PC-3 (cell line): ENCODE measurements at places on chromosomes 11 and 22. TPM values are rescaled to one million over a fixed set of nuclear protein-coding genes. Genes with fewer than 3 reads are reported as not detected.

OR52N5 gene
- not detected in 2 replicates for total RNA-seq

RIN1 gene
- 41.2 and 71.8 TPM in 2 replicates for total RNA-seq

TRPM5 gene
- 0.06 TPM in 1 of 2 replicates, not detected in the other for total RNA-seq

CNGA4 gene
- total RNA-seq = 0.51 TPM in 1 of 2 replicates, not detected in the other

TIMP3 gene
- 0.12 TPM in 1 of 2 replicates, not detected in the other for total RNA-seq

HBG1 gene
- not detected in 2 replicates for total RNA-seq

CDCA5 gene
- total RNA-seq = 67.1 and 73.4 TPM in 2 replicates

FZD4 gene
- 17.3 and 17.7 TPM in 2 replicates for total RNA-seq

SLN gene
- 0.40 TPM in 1 of 2 replicates, not detected in the other for total RNA-seq

NRIP3 gene
- total RNA-seq = not detected in 2 replicates

CDC42BPG gene
- 14.5 and 30.5 TPM in 2 replicates for total RNA-seq

OR2AG1 gene
- not detected in 2 replicates for total RNA-seq

OR52E4 gene
- not detected in 2 replicates for total RNA-seq

FOLR3 gene
- total RNA-seq = not detected in 2 replicates

DBX1 gene
- not detected in 2 replicates for total RNA-seq

DNA sequence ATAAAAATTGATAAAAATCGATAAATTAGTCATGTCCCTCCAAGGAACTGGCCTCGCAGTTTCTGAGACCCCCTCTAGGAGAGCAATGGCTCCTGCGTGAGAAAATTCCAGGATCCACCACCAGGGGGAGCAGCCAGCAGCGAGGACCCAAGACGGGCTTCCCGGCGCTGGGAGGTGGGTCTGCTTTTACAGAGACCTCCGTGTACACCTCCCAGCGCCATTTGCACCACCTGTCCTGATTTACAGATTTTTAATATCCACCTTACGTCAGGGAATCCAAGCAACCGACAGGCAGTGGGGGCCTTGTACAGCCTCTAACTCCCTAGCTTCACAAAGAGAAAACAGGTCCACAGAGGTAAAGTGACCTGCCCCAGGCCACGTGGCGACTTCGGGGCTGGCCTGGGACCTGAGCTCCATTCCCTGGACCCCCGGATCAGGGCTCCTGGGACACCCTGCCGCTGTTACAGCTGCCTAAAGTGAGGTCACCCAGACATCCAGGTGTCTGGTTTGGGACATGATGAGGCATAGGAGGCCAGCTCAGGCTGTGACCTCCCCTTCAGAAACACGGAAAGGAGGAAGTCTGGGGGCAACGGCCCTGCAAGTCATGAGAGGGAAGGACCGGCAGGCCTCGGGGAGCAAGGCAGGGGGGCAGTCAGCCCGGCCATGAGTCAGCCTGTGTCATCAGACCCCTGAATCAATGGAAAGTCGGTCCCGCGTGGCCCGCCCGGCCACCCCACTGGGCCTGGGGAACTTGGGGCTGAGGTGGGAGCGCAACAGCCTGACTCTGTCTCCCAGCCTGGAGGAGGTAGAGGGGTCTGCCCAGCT is 3.5 kb downstream of the OSM start:
- no peaks in the 10 kb centered on the region for H3K36me3 ChIP-seq
- peak overlapping the region; percentile 45; the same call in 1 of the 2 replicates for H3K4me3 ChIP-seq
- H3K4me1 ChIP-seq = peaks cover 15% of the 10 kb centered on the region
- no peak overlapping the region; the same call in 1 of the 2 replicates for H3K27ac ChIP-seq

DNA sequence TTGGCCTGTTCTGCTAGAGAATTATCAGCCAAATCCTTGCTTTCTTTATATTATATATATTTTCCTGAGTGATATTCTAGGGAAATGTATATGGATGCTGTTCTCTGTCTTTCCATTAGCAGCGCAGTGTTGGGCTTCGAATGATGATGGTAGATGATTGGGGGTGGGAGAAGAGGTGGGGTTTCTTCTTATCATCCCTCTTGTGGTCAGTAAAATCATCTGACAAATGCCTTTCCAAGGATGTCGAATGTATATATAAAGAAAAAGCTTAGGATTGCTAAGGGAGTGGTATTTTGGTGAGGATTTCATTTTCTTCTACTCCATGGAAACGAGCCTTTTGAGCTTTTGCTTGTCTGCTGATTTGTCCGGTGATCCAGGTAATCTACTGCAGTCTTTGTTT is 48.9 kb downstream of the ARHGEF12 start:
- H3K36me3 ChIP-seq = no peaks in the 10 kb centered on the region
- H3K4me3 ChIP-seq = no peak overlapping the region
- no peak for DNase-seq
- H3K27me3 ChIP-seq = no peaks in the 10 kb centered on the region

DNA sequence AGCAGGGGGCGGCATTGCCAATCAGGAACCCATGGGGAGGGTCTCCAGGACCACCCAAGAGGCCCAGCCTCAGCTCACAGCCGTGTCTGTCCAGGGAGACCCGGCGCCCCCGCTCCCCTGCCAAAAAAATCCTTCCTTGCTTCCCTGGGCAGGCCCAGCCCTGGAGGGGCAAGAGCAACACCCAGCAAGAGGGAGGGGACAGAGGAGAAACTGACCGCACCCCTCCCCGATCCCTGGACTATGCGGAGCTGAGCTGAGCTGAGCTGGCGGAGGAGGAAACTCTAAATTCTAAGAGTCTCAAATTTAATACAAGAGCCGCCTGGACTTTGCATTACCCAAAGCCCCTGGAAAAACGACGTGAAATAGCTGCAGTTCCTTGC is 52.0 kb upstream of the SHISAL1 start:
- no peak for DNase-seq
- no peaks in the 10 kb centered on the region for H3K36me3 ChIP-seq
- no peak overlapping the region for H3K27ac ChIP-seq
- H3K27me3 ChIP-seq = no peaks in the 10 kb centered on the region
- peaks cover 46% of the 10 kb centered on the region for H3K4me1 ChIP-seq

GRCh38 chr11:115344846-115345245 is 159.4 kb downstream of the CADM1 start:
- H3K27ac ChIP-seq = no peak overlapping the region
- DNase-seq = no peak
- H3K4me3 ChIP-seq = no peak overlapping the region
- no peaks in the 10 kb centered on the region for H3K27me3 ChIP-seq
- H3K36me3 ChIP-seq = no peaks in the 10 kb centered on the region

- no peaks in the 10 kb centered on the region for H3K27me3 ChIP-seq
- DNase-seq = no peak
- no peaks in the 10 kb centered on the region for H3K36me3 ChIP-seq
- H3K4me3 ChIP-seq = no peak overlapping the region
- H3K27ac ChIP-seq = no peak overlapping the region
Observed at GRCh38 chr22:47057916-47058585, 295.6 kb downstream of the TBC1D22A start.

DNA sequence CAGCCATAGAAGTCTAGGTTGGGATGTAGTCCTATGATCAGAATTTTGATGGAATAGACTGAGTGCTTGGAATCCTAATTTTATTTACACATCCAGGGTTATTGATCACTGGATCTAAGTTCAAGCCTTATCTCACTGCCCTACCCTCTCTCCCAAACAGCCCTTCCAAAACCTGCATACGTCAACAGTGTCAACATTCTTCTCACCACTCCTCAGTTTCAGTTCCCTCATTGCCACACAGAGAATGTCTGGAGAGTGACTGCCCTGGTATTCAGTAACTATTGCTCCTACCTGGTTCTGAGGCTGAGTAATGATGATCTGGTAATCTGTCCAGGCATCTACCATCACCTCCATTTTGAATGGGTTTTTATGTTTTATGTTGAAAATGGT is 60.0 kb downstream of the GLYATL1 start:
- H3K27me3 ChIP-seq = peaks cover 79% of the 10 kb centered on the region
- no peaks in the 10 kb centered on the region for H3K36me3 ChIP-seq
- DNase-seq = no peak
- H3K4me1 ChIP-seq = no peaks in the 10 kb centered on the region
- no peak overlapping the region for H3K27ac ChIP-seq

GRCh38 chr22:37710675-37711074 is 13.8 kb downstream of the TRIOBP start:
- no peaks in the 10 kb centered on the region for H3K27me3 ChIP-seq
- no peaks in the 10 kb centered on the region for H3K36me3 ChIP-seq
- H3K4me1 ChIP-seq = peaks cover 8% of the 10 kb centered on the region; the same call in 1 of the 2 replicates
- H3K4me3 ChIP-seq = no peak overlapping the region

DNA sequence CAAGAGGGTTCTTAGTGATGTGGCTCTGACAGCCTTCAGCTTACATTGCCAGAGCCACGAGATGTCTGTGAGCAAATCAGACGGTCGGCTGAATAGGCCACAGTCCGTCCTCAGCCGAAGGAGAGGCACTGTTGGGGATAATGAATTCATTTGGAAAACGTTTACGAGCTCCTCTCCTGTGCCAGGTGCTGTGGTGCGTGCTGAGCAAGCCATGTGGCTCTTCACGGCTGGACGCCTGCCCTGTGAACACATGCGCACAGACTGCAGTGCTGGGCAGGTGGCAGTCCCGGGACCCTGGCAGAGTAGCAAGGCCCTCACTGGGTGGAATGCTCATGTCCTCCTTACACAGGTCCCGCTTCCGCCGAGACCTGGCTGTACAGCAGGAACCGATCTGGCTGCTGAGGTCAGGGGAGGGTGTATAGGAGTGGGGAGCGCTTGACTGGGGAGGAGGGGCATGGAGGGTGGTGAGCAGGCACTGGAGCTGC is 6.8 kb downstream of the TBC1D22A start:
- no peaks in the 10 kb centered on the region for H3K36me3 ChIP-seq
- DNase-seq = no peak
- H3K4me3 ChIP-seq = no peak overlapping the region
- H3K27ac ChIP-seq = no peak overlapping the region

DNA sequence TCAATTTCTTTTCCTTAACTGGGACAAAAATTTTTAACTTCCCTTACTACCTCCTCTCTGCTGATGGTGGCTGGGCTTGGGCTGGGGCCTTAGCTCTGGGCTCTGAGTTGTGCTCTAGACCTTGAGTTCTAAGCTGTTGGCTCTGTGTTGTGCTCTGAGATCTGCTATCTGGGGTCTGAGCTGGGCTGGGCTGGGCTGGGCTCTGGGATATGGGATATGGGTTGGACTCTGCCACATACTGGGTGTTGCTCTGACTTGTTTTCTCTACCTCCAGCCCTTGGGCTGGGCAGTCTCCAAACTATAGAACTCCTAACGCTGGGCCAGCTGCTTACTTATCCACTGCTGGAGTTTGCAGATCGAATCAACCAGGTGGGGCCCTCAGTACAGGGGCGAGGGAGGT is 41.9 kb downstream of the DNHD1 start:
- H3K4me3 ChIP-seq = no peak overlapping the region
- H3K36me3 ChIP-seq = no peaks in the 10 kb centered on the region
- no peak overlapping the region for H3K27ac ChIP-seq

DNA sequence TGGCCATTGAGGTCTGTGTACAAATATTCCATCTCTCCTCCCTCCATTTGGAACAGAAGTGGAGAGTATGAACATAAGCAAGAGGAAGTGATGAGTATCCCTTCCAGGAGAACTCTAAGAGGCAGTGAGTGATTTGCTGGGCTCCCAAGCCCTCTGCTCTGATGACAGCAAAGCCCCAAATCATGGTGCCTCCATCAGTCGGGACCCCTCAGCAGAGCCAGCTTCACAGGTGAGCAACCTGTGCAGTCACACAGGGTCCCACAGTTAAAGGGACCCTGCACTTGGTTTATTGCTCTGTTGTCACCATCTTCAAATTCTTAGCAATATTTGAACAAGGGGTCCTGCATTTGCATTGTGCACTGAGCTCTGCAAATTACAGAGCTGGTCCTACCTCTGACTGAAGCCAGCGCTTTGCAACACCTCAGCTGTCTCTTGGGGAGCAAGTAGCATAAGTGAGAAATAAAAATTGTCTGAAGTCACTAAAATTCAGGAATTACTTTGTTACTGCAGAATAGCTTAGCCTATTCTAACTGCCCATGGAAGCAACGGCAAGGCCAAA is 466.4 kb downstream of the MN1 start:
- no peak overlapping the region for H3K27ac ChIP-seq
- no peak overlapping the region for H3K4me3 ChIP-seq
- no peak for DNase-seq
- H3K4me1 ChIP-seq = no peaks in the 10 kb centered on the region
- H3K36me3 ChIP-seq = no peaks in the 10 kb centered on the region

GRCh38 chr11:75476739-75477613 is 44.0 kb upstream of the KLHL35 start:
- peaks cover 5% of the 10 kb centered on the region; the same call in 1 of the 2 replicates for H3K4me1 ChIP-seq
- no peaks in the 10 kb centered on the region for H3K36me3 ChIP-seq
- no peak for DNase-seq
- H3K4me3 ChIP-seq = no peak overlapping the region

- H3K36me3 ChIP-seq = peaks cover 62% of the 10 kb centered on the region
- H3K27ac ChIP-seq = no peak overlapping the region
- H3K27me3 ChIP-seq = no peaks in the 10 kb centered on the region
- peaks cover 32% of the 10 kb centered on the region for H3K4me1 ChIP-seq
- DNase-seq = no peak
Observed at GRCh38 chr11:126408901-126409619, 53.6 kb downstream of the ST3GAL4 start.

DNA sequence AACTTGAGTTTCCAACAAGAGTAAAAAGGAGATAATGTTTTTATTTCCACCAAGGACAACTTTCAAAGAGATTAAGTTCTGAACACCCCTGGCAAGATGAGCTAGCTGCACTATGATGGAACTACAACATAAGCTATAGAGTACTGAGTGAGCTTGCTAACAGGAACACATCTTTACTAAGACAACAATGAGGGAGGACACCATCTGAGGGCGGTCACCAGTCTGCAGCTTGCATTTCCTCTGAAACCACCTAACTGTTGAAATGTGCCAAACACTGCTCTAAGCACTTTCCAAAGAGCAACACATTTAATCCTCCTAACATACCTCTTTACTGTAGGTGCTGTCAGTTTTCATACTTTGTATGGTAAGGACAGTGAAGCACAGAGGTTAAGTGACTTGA is 68.4 kb downstream of the TCF20 start:
- DNase-seq = no peak
- H3K27ac ChIP-seq = no peak overlapping the region
- no peaks in the 10 kb centered on the region for H3K4me1 ChIP-seq
- H3K4me3 ChIP-seq = no peak overlapping the region

GRCh38 chr11:80990885-80991284 is 1550.1 kb upstream of the TENM4 start:
- no peaks in the 10 kb centered on the region for H3K4me1 ChIP-seq
- no peaks in the 10 kb centered on the region for H3K36me3 ChIP-seq
- DNase-seq = no peak
- H3K27ac ChIP-seq = no peak overlapping the region

- no peak overlapping the region for H3K27ac ChIP-seq
- peaks cover 11% of the 10 kb centered on the region for H3K4me1 ChIP-seq
- no peak for DNase-seq
- no peaks in the 10 kb centered on the region for H3K27me3 ChIP-seq
Observed at GRCh38 chr11:70696564-70696963, 298.2 kb downstream of the CTTN start.

- no peaks in the 10 kb centered on the region for H3K27me3 ChIP-seq
- H3K27ac ChIP-seq = no peak overlapping the region
- H3K36me3 ChIP-seq = peaks cover 33% of the 10 kb centered on the region; the same call in 1 of the 2 replicates
- H3K4me3 ChIP-seq = no peak overlapping the region
- peaks cover 30% of the 10 kb centered on the region for H3K4me1 ChIP-seq
- DNase-seq = peak; percentile 92
Observed at GRCh38 chr11:111841370-111842053, 29.9 kb downstream of the ALG9 start.
